ENCODE measurements at places on chromosomes 4 and X. TPM values are rescaled to one million over a fixed set of nuclear protein-coding genes. Genes with fewer than 3 reads are reported as not detected.

The ZNF157 gene
- total RNA-seq: 0.29 TPM

The CYP2U1 gene
- 19.5 TPM for total RNA-seq

The PTTG2 gene
- total RNA-seq: 1.3 TPM

- DNase-seq: no peak
Observed at GRCh38 chr4:60809486-60809800, 390.7 kb upstream of the ADGRL3 start.

DNA sequence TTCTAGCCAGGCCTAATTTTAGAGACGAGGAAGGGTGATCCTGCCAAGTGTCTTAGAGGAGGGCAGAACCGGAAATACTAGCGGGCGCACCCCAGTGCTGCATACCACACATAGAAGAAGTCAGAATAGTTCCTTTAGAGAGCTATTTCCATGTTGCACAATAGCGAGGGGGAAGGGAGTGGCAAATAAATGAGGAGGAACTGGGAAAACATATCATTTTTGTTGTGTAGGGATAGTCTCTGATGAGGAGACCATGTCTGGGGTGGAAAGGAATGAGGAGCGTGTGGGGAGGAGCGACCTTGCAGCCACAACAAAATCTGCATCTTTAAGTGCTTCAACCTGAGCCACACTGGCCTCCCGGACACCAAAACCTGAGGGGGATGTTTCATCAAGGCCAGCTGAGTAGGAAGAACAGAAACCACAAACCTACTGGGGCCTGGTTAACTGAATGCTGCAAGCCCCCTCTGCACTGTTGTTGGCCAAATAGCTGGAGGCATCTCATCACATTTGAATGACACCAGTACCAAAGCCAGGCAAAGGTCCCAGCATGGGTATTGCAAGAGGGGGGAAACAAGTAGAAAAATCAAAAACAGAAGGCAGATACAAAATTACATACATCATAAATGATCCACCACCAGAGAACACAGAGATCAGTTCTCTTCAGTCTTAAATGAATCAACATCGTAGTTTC is 26.7 kb upstream of the C1QTNF7 start:
- DNase-seq: no peak

DNA sequence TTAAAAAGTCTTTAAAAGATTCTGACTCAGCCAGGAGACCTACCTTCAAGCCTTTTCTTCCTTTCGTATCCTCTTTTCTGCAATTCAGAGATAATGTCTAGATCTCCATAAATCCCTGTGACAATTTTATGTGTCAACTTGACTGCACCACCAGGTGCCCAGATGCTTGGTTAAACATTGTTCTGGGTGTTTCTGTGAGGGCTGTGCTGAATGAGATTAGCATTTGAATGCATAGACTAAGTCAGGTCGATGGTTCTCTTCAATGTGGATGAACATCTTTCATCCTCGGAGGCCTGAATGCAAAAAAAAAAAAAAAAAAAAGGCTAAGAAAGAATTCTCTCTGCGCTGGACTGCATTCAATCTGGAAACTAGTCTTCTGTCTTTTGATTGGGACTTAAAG is 1082.7 kb downstream of the NLGN4X start:
- no peak for DNase-seq

Measured in breast epithelium (tissue), 4 donors.